ENCODE measurements at places on chromosomes 4 and X. TPM values are rescaled to one million over a fixed set of nuclear protein-coding genes. Genes with fewer than 3 reads are reported as not detected.

The AIFM1 gene
- total RNA-seq: 60.9 TPM

The RGN gene
- total RNA-seq: not detected

The CYTL1 gene
- total RNA-seq: not detected

The MSN gene
- 494 TPM for total RNA-seq

The GUCY1B1 gene
- 0.24 TPM for total RNA-seq

The NPY2R gene
- total RNA-seq: not detected

The ADAMTS3 gene
- total RNA-seq: not detected

Measured in activated CD4-positive, alpha-beta memory T cell treated with anti-CD3 and anti-CD28 coated beads for 36 hours (primary cell).